ENCODE measurements at places on chromosomes 11 and 22. TPM values are rescaled to one million over a fixed set of nuclear protein-coding genes. Genes with fewer than 3 reads are reported as not detected.

Gene SLC15A3
- total RNA-seq = 0.54 TPM

Gene LAYN
- total RNA-seq = 12.9 TPM

Gene OR52I1
- not detected for total RNA-seq

Gene MMP27
- not detected for total RNA-seq

Gene CRYAB
- 770 TPM for total RNA-seq

Gene MYO18B
- total RNA-seq = 0.20 TPM

Gene C11orf86
- total RNA-seq = not detected

Gene CDC45
- 13.3 TPM for total RNA-seq

Gene OR56A1
- total RNA-seq = not detected

Gene OR56A4
- total RNA-seq = not detected

Gene LIF
- 21.5 TPM for total RNA-seq

Gene APOBEC3G
- 0.94 TPM for total RNA-seq

Gene SMTNL1
- total RNA-seq = not detected

Gene PITPNM1
- total RNA-seq = 40.5 TPM

Gene LIMK2
- 58.6 TPM for total RNA-seq

Gene SERPIND1
- not detected for total RNA-seq

Gene GDPD5
- total RNA-seq = 8.9 TPM

Gene INPP5J
- total RNA-seq = 5.2 TPM

Gene RTN4RL2
- total RNA-seq = 0.57 TPM

Gene MACROD1
- 16.9 TPM for total RNA-seq

Gene PARVA
- total RNA-seq = 158 TPM

Gene APOA5
- total RNA-seq = not detected

Gene CTTN
- total RNA-seq = 290 TPM

Gene CD248
- total RNA-seq = 109 TPM

Gene KCTD14
- 0.47 TPM for total RNA-seq

Gene FOSL1
- 7.5 TPM for total RNA-seq

Gene LARGE2
- not detected for total RNA-seq

Gene MPZL2
- not detected for total RNA-seq

Gene ALX4
- not detected for total RNA-seq

Gene ACR
- 0.45 TPM for total RNA-seq

Gene KRTAP5-7
- total RNA-seq = not detected
